ENCODE measurements at places on chromosomes 5 and 9.

DNA sequence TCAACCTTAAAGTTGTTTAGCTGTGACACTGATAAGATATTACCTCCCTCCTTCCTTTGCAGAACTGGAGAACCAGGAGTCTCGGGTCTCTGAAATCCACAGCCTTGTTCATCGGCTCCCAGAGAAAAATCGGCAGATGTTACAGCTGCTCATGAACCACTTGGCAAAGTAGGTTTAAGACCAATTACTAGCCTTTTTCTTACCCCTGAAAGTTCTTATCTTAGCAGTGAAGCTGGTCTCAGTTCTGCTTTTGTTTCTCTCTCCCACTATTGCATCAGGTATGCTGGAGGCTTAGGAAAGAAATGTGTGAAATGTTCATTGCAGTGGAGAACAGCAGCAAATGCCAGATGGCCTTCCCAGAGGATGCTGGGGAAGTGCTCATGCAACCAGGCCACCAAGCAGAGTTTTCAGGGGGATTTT lies 287.4 kb downstream of the ARHGAP26 start:
- DNase-seq = no peak

GRCh38 chr9:114149765-114150340 lies 5.5 kb upstream of the COL27A1 start:
- no peak for DNase-seq

- no peak for DNase-seq
Measured at GRCh38 chr5:173920866-173921555, 32.9 kb downstream of the CPEB4 start.

- DNase-seq = peak; percentile 65
Measured at GRCh38 chr5:59133764-59134261, 550.9 kb downstream of the RAB3C start.

DNA sequence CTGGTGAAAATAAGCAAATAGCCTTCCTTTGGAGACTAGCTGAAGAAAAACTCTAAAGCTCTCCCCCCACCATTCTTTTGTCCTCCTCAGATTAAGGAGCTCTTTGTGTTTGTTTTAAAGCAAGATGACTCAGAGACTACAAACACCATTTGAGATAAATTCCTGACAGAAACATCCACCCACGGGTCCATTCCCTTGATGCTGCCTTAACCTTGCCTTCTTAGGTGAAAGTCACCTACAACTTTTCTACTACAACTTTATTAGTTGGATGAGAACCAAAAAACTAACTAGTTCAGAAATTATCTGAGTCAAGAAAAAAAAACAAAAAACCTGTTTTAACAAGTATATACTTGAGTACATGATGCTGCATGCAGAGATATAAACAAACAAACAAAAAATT lies 831.1 kb downstream of the NR2F1-AS1 start:
- no peak for DNase-seq

- DNase-seq = no peak
Measured at GRCh38 chr9:72894342-72894741, 58.5 kb downstream of the ALDH1A1 start.

Data from brain pericyte (primary cell).